ENCODE measurements at places on chromosomes 6 and 20.
A peak's percentile ranks its signal among the peaks of the same experiment; 100 is the strongest.

GRCh38 chr20:45798935-45799642 is 7.3 kb downstream of the DNTTIP1 start:
- DNase-seq: peak; percentile 53

GRCh38 chr6:77034161-77034560 is 429.1 kb downstream of the HTR1B start:
- DNase-seq: peak; percentile 98

GRCh38 chr6:111773501-111774345 is 99.5 kb downstream of the FYN start:
- no peak for DNase-seq

DNA sequence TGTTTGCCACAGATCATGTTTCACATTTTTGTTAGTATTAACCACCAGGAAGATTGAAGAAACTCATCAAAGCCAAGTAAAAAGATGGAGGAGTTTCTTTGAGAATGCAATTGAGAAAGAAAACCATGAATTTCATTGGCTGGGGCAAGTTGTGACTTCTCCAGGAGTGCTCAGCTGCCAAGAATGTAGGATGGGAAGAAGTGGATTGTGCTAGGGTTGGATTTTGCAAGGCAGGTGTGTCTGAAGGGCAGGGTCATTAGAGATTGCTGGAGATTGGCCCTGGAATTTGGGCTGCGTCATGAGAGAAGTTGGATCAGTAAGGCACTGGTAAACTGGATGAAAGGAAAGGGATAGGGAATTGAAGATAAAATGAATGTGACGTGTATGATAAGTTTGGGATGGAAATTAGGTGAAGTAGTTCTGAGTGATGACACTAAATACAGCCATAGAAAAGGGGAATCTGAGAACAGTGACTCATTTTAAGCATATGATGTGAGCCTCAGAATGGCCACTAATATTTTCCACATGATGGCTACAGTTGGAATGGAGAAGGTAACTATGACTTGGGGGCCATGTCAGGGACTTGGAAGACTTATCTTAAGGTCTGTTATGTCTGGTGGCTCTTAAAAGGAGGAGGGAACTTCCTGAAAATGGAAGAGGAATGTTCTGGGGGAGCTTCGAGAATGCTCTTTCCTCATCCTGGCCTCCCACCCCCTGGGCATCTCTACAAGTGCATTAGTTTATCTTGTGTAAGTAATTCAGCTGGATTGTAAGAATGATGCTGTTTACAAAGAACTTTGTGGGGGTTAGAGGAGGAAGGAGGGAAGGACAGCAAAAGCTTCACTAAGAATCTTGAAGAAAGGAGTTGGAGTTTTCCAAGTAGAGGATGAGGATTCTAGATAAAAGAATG is 27.8 kb upstream of the ERVFRD-1 start:
- DNase-seq: peak; percentile 20

GRCh38 chr6:111230351-111231089 is 143.2 kb downstream of the SLC16A10 start:
- peak; percentile 79 for DNase-seq

DNA sequence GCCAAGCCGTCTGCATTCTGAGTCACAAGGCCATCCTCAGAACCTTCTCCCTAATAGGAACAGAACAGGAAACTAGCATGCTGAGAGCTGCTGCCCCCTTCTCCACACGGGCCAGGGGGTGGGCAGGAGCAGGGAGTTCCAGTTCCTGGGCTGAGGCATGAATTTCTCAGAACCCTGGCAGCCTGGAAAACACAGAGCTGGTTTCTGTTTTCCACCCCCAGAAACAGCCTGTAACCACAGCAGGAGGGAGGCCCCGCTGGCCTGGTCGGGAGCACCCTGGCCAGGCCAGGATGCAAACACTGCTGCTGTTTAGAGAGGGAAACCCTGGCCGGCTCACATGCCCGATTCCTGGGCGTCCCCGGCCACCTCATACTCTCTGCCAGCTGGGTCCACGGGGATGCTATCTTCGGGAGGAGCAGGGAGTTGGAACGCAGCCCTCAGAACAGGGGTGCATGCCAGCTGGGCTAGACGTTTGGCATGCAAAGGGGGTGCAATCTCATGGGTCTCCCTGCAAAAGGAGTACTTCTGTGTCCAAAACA is 130.1 kb downstream of the NFATC2 start:
- peak; percentile 47 for DNase-seq

- DNase-seq: peak; percentile 25
Observed at GRCh38 chr6:152100183-152100618, 292.7 kb downstream of the ESR1 start.

GRCh38 chr6:43604174-43604573 is 24.9 kb downstream of the GTPBP2 start:
- peak; percentile 65 for DNase-seq

- peak; percentile 87 for DNase-seq
Observed at GRCh38 chr6:139757784-139758183, 383.3 kb upstream of the CITED2 start.

DNA sequence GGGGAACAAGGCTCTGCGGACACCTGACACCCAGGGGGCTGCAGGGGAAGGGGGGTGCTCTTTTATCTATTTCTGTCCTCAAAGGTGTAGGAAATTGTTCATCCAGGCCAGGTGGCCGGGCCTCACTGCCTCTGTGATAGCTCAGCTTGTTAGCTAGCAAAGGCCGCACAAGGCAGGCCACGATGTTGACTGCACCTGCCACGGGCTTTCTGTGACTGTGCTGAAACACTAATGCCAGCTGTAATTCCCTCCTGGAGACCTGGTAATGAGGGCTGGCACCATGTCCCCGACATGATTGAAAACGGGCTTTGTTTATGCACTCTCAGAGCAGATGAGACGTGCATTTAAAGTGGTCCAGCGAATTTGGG is 61.4 kb upstream of the APCDD1L start:
- DNase-seq: no peak

- no peak for DNase-seq
Observed at GRCh38 chr6:124560873-124561567, 401.2 kb upstream of the RNF217 start.

GRCh38 chr6:53331678-53332077 is 17.1 kb downstream of the ELOVL5 start:
- DNase-seq: no peak

GRCh38 chr20:914727-915498 is 1.2 kb downstream of the ANGPT4 start:
- peak; percentile 21 for DNase-seq

DNA sequence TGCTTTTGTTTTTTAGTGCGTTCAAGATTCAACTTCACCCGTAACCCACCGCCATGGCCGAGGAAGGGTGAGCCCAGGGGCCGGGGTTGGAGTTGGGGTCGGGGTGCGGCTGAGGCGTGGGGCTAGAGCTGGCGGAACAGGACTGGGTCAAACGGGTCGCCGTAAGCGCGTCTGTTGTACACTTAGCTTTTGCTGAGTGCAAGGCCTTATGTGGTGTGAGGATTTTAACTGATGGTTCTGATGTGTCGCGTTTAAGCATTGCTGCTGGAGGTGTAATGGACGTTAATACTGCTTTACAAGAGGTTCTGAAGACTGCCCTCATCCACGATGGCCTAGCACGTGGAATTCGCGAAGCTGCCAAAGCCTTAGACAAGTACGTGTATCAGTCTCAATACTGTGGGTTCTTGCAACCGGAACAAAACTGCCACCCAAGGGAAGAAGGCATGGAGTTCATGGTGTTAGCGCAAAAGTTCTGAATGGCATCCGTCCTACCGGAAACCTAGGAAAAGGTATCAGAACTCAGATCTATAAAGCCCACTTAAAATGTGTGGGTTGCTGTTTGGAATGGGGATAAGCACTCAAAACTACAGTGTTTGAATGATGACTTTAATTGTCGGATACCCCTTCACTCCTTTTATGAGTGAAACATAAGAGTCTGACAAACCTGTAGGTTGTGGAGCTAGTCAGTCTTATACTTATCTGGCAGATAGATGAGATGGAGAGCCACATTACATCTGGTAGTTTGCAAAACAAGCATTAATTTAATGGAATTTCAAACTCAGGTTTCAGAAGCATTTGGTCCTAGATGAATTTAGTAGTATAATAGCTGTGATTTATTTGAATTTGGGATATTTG is 574 bp downstream of the RPS12 start:
- DNase-seq: no peak

DNA sequence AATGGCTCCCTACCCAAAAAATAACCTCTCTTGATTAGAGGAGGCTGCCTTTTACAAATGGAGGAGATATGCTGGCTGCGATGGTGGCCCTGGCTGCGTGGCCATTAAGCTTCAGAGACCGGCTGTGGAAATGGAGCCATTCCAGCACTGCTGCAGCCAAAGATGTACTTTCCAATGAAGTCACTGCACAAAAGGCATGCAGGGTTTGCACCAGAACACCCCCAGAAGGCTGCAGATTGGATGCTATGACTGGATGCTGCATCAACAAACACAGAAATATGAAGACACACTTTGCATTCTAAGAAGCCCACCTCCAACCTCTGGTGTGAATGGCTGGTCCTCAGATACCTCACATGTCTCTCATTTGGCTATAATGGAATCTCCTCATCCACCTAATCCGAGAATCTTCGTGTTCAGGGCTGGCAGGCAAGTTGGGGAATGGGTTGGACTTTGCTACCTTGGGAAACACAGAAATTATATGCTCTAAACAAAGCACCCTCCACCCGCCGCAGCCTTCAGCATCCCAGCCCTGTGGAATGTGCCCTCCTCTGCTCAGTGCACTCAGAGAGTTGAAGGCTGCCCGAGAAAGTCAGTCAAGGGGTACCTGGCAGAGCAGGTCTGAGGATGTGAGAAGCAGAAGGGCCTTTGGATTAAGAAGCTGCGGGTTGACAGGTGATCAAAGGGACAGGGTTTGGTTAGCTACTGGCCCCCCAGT is 35.3 kb downstream of the APCDD1L start:
- DNase-seq: no peak

DNA sequence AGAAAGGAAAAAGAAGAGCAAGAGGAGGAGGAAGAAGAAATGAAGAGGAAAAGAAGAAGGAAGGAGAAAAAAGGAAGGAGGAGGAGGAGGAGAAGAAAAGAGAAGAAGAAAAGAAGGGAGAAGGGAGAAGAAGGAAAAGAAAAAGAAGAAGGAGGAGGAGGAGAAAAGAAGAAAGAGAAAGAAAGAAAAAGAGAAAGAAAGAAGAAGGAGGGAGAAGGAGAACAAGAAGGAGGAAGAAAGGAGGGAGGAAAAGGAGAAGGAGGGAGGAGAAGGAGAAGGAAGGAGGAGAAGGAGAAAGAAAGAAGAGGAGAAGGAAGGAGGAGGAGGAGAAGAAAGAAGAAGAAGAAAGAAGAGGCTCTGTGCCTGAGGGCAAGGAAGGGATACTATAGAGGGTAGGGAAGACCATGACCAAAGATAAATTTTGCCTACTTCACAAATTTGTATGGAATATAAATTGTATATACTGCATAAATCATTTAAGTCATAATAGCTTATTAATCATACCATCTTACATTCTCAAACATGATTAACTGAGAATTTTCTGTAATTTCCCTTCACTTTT is 55.7 kb downstream of the SESN1 start:
- DNase-seq: no peak

GRCh38 chr20:16397086-16397485 is 176.2 kb downstream of the KIF16B start:
- DNase-seq: peak; percentile 54
